IgD-negative memory B cell (primary cell): ENCODE measurements at places on chromosomes 3 and 15. TPM values are rescaled to one million over a fixed set of nuclear protein-coding genes. Genes with fewer than 3 reads are reported as not detected.

The HRH1 gene
- not detected for polyA plus RNA-seq

The SNRPA1 gene
- polyA plus RNA-seq: 73.1 TPM

The CCNB2 gene
- 0.79 TPM for polyA plus RNA-seq

The PAQR5 gene
- not detected for polyA plus RNA-seq

The NR1I2 gene
- 0.58 TPM for polyA plus RNA-seq

The FAM81A gene
- 0.26 TPM for polyA plus RNA-seq

The RETNLB gene
- polyA plus RNA-seq: not detected

The MUC13 gene
- polyA plus RNA-seq: not detected

The C3orf85 gene
- polyA plus RNA-seq: not detected

The IL20RB gene
- polyA plus RNA-seq: not detected

The SLC35A5 gene
- polyA plus RNA-seq: 28.0 TPM

The SPTSSB gene
- polyA plus RNA-seq: not detected

The CTSH gene
- polyA plus RNA-seq: 615 TPM

The TARS3 gene
- 13.3 TPM for polyA plus RNA-seq

The PPP1R14D gene
- polyA plus RNA-seq: 0.56 TPM

The IVD gene
- 55.5 TPM for polyA plus RNA-seq

The KLF15 gene
- not detected for polyA plus RNA-seq

The ABTB1 gene
- polyA plus RNA-seq: 76.5 TPM

The ZDHHC23 gene
- polyA plus RNA-seq: 4.1 TPM

The MUC20 gene
- 0.39 TPM for polyA plus RNA-seq

The CEP152 gene
- polyA plus RNA-seq: 8.4 TPM

The ERICH6 gene
- 0.41 TPM for polyA plus RNA-seq

The CYP8B1 gene
- not detected for polyA plus RNA-seq

The MKRN2OS gene
- polyA plus RNA-seq: not detected

The FRMD5 gene
- 0.30 TPM for polyA plus RNA-seq

The BTLA gene
- 85.4 TPM for polyA plus RNA-seq

The FBLN2 gene
- polyA plus RNA-seq: 4.4 TPM

The KLHL40 gene
- not detected for polyA plus RNA-seq

The LINGO1 gene
- polyA plus RNA-seq: not detected

The PML gene
- polyA plus RNA-seq: 43.4 TPM

The CKMT1B gene
- polyA plus RNA-seq: not detected

The ANKRD63 gene
- polyA plus RNA-seq: not detected

The CLSTN2 gene
- polyA plus RNA-seq: not detected
